ENCODE measurements at places on chromosomes 2 and 18. TPM values are rescaled to one million over a fixed set of nuclear protein-coding genes. Genes with fewer than 3 reads are reported as not detected.
A peak's percentile ranks its signal among the peaks of the same experiment; 100 is the strongest.

The RPRM gene
- 0.34 TPM for total RNA-seq

The ZNF532 gene
- total RNA-seq, result 52.2 TPM

The KCNS3 gene
- 72.5 TPM for total RNA-seq

The LIMS4 gene
- 0.94 TPM for total RNA-seq

The NTSR2 gene
- not detected for total RNA-seq

The DCDC2C gene
- not detected for total RNA-seq

The UCN gene
- total RNA-seq, result 1.6 TPM

The PPP1R1C gene
- total RNA-seq, result 5.2 TPM

The SERTAD2 gene
- 10.0 TPM for total RNA-seq

The POTEC gene
- not detected for total RNA-seq

The AGFG1 gene
- total RNA-seq, result 75.3 TPM

The TUBA3D gene
- not detected for total RNA-seq

DNA sequence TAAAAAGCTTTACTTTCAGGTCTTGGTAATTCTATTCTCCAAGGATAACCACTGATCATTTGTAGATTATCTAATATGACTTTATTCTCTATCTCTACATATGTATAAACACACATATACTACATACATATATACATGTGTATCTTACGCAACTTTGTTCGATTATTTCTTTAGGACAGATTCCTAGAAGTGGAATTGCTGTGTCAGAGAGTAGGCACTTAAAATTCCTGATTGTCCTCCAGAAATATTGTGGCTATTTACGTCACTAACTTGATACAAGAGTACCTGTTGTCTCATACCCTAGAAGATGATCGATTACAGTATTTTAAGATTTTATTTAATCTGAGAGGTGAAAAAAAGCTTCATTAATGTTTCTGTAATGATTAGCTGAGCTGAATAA is 57.9 kb downstream of the FAM98A start:
- DNase-seq, result no peak

GRCh38 chr2:173513107-173513727 is 158.5 kb downstream of the CDCA7 start:
- DNase-seq, result no peak

- peak; percentile 50 for DNase-seq
Measured at GRCh38 chr2:174699993-174700766, 64.1 kb downstream of the CHRNA1 start.

DNA sequence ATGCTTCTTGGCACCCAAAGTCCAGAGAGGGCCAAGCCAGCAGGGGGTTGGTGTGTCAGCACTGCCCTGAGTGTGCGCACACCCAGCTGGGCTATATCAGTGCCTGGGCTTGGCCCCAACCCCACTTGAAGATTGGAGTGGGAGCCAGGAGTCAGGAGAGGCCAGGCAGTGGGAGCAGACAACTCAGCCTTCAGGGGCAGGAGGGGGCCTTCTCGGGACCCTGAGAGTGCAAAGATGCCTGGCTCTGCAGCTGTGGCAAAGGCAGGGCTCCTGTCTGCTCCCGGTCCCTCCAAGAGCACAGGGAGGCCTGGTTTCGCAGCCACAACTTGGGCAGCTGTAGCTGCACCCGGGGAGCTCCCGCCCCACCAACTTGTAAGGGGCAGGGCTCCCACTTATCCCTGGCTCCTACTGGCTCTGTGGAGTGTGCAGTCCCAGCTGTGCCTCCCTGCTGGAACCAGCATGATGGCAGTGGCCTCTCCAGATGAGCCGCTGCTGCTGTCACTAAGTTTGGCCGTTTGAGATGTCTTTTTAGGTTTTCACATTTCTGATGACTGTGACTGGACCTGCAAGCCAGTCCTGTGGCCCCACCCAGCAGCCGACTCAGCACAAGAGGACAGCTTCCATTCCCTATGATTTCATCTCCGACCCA is 148.8 kb upstream of the HS6ST1 start:
- DNase-seq, result no peak

DNA sequence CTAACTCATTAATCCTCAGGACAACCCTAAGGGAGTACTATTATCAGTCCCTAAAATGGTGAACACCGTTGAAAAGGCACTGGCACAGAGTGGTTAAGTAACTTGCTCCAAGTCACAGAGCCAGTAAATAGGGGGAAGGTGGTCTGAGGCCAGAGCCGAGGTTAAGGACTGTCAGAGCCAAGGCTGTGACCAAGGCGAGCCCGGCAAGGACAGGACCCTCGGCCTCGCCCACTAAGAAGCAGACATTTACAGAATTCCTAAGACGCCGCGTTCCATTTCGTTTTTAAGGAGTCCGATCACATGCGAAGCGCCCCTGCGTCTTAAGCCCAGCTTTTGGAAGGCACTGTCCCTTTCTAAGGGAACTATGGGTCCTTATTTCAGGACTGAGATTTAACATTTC is 1.1 kb downstream of the PDIA6 start:
- DNase-seq, result no peak

GRCh38 chr2:225757248-225757647 is 357.7 kb downstream of the NYAP2 start:
- DNase-seq, result no peak

GRCh38 chr2:121382744-121383143 is 97.7 kb upstream of the TFCP2L1 start:
- DNase-seq, result no peak

DNA sequence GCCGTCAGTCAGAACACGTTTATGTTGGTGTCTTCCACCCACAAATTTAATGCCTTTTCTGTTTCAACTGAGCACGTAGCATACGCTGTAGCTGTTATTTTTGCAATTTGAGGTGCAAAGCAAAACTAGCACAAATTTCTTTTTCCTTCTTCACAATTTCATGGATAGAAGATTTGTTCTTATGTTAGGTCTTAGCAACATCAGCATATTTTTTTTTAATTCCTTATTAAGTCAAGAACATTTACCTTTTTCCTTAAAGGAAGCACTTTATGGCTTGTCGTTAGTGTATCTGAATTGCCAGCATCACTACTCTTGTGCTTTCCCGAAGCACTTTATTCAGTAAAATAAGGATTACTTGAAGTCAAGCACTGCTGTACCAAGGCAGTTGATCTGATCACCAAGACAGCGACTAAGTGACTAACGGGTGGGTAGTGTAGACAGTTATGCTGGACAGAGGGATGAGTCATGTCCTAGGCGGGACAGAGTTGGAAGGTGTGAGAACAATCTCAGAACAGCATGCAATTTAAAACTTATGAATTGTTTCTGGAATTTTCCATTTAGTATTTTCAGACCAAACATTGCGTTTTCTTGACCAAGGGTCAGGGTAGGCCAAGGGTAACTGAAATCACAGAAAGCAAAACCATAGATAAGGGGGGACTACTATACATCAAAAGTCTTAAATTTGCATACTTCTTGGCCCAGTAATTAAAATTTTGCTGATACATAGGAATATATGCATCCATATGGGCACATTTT is 13.3 kb downstream of the BABAM2 start:
- DNase-seq, result peak; percentile 79

DNA sequence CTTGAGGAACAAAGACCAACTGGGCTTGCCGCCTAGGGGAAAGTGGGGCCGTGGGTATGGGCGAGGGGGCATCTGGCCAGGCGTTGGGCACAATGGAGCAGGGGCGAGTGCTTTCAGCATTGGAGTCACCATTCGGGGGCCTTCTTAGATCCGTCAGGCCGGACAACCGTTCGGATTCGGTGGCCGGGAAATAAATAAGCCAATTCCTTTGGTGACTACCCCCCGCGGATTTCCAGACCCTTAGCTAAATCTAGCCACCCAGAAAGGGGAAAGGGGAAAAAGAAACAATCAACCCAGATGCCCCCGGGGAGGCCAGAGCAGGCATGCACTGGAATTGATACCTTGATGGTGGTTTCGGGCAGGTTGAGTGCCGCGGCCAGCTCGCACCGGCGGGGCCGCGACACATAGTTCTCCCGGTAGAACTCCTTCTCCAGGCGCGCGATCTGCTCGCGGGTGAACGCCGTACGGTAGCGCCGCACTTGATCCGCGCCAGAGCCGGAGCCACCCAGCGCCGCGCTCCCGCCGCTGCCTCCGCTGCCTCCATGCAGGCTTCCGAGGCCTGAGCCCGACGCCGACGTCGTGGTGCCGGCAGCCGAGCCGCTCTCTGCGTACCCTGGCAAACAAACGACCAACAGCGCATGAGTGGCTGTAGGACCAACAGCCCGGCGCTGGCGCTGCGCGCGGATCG is 1.8 kb downstream of the EVX2 start:
- DNase-seq, result no peak

GRCh38 chr2:96427917-96428316 is 77.2 kb downstream of the NEURL3 start:
- peak; percentile 94 for DNase-seq

- no peak for DNase-seq
Measured at GRCh38 chr18:75880925-75881504, 453.5 kb upstream of the SMIM21 start.

- DNase-seq, result no peak
Measured at GRCh38 chr2:197920088-197920487, 115.7 kb downstream of the PLCL1 start.

GRCh38 chr18:35740656-35741055 is 159.1 kb downstream of the GALNT1 start:
- DNase-seq, result no peak

DNA sequence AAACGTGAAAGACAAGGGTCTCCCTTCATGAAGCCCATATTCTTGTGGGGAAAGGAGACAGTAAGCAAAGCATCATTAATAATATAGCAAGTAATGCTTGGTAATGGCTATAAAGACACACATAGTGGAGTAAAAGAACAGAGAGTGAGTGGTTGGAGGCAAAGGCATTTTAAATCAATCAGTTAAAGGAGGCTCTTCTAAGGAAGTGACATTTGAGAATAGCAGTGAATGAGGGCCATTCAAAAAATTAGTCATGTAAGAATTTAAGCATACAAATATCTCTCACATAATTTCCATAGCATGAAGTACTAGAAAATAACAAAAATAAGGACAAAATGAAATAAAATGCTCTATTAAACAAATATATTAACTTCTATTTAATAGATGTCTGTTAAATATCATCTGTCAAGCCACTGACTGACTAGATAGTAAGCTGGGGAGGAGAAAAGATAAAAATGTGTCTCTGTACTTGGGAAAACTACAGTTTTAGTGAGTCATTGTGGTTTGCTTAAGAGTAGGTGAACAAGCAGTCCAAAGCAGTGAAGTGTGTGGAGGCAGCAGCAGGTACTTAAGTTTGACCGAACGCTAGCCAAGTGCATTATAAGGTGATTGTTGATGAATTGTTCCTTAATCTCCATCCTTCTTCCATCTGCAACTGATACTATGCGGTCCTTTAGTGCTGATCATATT is 160.1 kb downstream of the PARD3B start:
- peak; percentile 61 for DNase-seq

DNA sequence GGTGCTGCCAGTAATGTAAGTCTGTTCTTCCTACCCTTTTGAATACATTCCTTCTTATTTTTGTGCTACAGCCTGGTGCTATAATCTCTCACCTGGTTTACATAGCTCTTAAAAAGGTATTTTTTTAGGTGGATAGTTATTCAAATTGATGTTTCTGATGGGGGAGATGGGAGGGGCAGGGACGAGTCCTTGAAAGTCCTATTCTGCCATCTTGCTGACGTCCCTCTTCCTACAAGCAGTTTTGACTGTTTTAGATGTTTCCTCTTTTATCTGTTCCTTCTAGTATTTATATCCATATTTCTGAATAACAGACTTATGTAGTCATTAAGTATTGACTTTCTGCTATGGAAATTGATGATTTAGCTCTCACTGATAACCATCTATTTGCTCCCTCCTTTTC is 256.4 kb downstream of the KIAA1328 start:
- no peak for DNase-seq

DNA sequence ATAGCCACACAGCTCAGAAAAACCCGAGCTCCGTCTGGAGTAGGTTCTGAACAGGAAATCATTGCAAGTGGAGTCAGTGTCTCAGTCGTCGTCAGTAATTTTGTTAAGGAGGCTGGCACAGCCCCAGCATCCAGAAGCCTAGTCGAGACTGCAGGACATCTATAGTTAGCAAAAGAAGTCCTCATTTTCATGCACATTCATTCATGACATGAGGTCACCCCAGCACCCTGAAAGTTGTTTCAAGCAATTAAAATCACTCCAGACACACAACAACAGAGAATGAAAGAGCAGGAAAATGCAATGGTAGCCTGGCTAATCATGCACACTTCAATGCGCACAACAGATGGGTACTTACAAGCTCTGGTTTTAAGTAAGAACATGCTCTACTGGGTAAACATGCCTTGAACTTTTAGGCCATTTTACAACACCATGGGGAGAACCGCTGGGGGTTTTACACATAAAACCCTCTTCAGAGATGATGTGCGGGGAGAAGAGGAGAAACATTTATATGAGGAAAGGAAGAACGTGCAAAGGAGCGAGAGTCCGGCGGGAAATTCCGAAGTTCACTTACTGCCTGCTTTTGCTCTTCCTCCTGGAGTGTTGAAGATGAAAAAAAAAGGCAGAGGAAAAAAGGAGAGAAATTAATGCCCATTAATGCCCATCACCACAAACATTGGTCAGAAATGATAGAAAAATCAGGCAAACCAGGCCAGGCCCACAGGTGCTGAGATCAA is 77.4 kb upstream of the DNMT3A start:
- DNase-seq, result no peak

DNA sequence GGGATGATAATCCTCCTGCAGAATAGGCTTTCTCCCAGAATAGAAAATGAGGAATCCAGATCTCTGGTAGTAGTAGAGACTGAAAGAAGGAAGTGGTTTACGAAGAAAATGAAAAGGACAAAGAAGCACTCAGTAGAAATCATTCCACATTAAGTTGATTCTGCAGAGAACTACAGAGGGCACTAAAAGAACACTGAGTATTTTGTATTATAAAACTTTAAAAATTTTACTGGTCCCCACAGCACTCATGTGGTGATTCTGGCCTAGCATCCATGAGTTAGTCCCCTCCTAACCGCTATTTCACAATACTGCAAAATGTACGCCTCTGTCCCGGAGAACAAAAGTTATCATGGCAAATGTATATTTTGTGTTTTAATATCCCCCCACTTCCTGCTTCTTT is 42.9 kb upstream of the SLC35F5 start:
- DNase-seq, result peak; percentile 11
